Fibroblast of gingiva (primary cell): ENCODE measurements at places on chromosomes 12 and 14.

- peak; percentile 72 for DNase-seq
These were observed 46.5 kb downstream of the ELK3 start for GRCh38 chr12:96240656-96241055.

DNA sequence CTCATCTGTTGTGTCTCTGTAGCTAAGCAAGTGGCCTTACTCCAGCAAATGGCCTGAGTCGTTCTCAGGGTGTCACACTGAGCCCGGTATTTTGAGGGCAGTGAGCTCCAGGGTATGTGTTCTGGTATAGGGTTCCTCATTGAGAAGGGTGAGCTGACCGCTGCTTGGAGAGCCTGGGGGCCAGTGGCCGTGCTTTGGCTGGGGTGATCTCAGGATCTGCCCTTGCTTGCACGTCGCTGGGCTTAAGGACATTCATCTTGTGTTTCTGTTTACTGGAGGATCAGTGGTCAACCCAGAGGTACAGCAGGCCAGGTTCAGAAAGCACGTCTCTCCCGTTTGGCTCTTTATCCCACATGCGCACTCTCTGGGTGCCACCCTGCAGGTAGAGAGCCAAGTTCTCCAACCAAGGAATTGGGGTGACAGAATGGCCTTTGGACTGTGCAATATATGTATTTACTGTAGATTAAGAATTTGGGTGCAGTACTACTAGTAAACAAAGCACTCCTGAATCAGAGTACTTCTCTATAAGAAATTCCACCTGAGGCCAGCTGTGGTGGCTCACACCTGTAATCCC is 52.1 kb downstream of the FBXW8 start:
- no peak for DNase-seq

DNA sequence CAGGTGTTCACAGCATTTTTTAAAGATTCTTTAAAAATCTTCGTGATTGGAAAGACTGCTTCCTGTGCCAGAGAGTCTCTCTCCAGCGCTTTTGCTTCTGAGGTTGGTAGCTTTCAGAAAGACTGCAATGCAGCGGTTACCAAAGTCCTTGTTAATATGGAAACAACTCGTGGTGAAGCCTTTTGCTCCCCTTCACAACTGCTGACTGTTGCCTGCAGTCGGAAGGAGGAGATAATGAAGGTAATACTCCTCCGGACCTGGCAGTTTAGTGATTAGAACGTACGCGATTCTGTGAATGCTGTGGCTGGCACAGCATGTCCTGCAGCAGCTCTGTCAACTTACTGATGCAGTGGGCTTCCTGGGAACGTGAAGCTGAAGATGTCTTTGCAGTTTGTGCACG is 50.9 kb downstream of the TRAF3 start:
- no peak for DNase-seq

DNA sequence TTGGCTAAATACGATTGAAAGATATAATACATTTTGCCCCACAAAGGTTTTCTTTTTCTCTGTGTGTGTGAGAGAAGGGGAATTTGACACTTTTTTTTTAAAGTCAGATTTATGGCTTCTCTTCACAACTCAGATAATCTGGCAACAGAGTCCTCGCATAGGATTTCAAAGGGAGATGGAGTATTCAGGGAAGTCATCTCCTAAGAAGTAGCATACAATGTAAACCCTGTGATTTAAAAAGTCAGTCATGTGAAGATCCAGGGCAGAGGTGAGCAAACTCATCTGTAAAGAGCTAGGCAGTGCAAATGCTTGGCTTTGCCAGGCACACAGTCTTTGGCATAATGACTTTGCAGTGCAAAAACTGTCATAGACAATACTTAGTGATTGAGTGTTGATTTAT is 1526.3 kb downstream of the AACS start:
- no peak for DNase-seq

DNA sequence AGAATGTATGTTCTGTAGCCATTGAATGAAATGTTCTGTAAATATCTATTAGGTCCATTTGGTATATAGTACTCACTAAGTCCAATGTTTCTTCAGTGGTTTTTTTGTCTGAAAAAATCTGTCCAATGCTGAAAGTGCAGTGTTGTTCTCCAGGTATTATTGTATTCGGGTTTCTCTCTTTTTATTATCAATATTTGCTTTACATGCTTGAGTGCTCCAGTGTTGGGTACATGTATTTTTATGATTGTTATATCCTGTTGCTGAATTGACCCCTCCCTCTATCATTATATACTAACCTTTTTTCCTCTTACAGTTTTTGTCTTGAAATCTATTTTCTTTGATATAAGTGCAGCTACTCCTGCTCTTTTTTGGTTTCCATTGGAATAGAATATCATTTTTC is 382.2 kb downstream of the CCER1 start:
- DNase-seq = no peak

DNA sequence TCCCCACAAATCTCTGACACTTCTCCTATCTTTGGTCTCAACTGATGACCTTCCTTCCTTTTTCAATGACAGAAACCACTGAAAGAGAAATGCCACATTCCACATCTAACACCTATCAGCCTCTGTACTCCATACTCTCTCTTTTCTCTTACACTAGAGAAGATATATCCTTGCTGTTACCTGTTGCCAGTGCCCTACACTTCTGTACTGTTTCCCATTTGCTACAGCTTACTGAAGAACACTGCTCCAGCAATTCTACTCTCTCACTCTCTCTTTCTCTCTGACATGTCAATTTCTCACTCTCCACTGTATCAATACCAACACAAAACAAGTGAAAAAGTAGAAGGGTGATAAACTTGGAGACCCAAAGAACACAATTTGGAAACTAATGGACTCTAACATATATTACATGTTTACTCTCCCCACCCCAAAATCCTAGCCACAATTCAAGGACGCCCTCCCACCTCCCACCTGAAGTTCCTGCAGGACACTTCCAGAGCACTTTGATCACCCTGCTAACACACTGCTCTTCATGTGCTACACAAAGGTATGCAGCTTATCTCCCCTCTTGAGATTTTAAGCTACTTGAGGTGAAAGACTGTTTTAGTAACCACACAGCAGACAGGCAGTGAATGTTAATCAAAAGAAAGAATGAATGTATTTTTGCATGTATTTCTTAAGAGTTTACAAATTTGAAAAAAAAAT is 95.0 kb downstream of the MED13L start:
- no peak for DNase-seq

- DNase-seq = no peak
These were observed 16.9 kb downstream of the ASPG start for GRCh38 chr14:104102282-104102914.

DNA sequence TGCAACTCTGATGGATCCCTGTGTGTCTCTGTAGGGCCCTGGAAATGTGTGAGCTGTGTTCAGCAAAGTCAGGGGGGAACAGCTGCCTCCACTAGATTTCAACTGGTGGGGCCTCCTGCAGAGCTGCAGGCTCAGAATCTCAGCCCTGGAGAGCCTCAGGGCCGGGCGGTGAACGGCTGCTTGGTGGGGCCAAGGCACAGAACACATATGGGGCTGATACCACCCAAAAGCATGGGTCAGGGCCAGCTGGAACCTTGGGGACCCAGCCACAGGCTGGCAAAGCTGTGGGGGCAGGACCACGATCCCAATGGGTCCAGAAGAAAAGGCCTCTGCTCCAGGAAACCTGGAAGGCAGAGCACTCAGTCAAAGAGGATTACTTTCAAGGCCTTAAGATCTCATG is 878.5 kb downstream of the BCL11B start:
- no peak for DNase-seq

- DNase-seq = no peak
These were observed 342.6 kb upstream of the E2F7 start for GRCh38 chr12:77407931-77408330.

- DNase-seq = no peak
These were observed 317.7 kb upstream of the TBX3 start for GRCh38 chr12:115001571-115002180.

- no peak for DNase-seq
These were observed 36.5 kb upstream of the PSMA6 start for GRCh38 chr14:35255711-35256110.

DNA sequence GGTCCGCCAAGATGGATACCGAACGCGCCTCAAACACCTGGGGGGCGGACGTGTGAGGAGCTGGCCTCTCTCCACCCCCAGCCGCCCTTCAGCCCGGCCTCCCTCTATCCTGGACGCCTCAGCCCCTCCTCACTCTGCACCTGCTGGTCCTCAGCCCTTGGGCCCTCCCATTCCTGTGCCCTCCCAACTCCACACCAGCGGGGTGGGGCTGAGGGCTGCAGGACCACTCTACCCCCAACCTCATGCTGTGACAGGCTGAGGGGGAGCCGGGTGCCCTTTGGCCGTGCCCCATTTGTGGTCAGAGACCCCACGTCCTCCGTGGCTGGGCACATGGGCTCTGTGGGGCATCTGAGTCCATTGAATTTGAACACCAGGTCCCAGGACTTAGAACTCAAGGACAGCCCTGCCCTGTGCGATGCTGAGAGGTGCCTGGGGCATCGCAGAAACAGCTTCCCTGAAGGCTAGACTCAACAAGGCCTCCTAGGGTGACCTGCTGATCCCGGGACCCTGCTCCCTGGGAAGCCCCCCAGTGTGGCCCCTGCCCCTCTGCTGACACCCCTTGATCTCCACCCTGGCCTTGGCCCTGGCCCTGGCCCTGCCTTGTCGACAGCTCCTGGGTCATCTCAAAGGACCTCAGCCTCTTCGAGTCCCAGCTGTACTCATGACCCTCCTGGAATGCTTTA is 82.0 kb upstream of the SFSWAP start:
- no peak for DNase-seq
